ENCODE measurements at places on chromosomes 2 and 18.

GRCh38 chr2:105138643-105139042 lies 100.8 kb downstream of the MRPS9 start:
- ATAC-seq: no peak

DNA sequence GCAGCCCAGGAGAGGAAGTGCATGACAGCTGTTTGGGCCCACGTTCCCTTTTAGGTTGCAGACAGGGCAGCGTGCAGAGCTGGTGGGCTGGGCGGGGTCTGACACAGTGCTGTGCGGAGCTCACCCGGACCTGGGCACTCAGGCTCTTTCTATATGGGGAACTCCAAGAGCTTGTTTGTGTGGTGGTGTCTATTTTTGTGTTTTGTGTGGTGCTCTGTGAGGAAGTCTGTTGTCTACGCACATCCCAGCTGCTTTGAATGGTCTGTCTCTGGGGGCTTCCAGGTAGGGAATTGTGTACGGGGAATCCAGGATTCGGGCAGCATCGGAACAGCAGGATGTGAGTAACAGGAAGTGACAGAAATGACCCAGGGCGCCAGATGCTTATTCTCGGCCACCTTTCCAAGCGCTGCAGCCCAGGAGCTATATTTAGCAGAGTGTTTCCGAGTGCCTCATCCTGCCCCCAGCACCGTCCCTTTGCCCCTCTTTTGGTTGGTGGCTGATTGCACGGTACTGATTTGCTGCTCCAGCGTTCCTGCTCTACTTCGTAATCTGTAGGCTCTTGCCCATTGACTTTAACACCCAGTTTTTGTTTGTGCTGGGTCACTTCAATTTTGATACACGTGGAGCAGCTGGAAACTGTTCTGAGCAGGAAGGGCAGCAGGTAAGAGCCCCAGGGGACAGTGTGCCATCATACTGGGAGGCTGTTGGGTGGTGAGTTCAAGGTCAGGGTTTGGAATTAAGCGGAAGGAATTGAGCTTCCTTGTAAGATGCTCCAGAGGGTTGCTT lies 64.7 kb downstream of the DGKD start:
- ATAC-seq: no peak

DNA sequence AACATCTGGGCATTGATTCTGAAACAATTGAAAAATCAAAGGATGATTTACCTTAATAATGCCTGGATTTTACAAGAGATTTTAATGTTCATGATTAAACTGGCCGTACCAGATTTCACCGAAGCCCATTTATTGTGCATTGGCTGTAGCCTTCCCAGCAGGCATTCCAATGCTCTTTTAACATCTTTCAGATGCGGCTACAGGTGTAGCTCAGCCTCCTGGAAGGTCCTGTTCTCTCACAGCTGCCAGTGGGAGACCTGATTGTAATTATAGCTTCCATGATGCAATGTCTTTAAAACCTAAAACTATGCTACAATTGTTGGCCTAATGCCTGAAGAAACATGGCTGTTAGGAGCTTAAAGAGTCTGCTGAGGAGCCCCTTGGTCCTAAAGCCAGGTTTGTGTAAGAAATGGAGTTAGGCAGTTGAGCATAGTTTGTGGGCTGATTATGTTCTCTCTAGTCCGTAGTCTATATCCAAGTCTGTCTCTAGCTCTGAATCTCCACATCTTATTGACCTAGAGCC lies 147.4 kb downstream of the CERS6 start:
- no peak for ATAC-seq

DNA sequence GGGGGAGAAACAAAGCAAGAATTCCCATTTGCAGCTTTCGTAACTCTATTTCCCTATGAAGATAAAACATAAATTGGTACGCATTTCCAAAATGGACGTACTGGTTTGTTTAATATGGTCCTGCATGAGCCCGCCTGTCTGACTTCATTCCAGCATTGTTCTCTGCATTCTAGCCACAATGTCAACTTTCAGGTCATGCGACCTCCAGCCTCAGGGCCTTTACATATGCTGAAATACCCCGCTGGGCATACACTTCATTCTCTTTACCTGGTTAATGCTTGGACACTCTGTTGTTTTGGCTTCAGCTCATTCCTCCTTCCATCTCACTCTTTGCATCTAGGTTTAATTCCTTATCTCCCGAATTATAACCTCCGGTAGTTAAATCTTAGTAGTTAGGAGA lies 103.7 kb upstream of the DNMT3A start:
- ATAC-seq: no peak

DNA sequence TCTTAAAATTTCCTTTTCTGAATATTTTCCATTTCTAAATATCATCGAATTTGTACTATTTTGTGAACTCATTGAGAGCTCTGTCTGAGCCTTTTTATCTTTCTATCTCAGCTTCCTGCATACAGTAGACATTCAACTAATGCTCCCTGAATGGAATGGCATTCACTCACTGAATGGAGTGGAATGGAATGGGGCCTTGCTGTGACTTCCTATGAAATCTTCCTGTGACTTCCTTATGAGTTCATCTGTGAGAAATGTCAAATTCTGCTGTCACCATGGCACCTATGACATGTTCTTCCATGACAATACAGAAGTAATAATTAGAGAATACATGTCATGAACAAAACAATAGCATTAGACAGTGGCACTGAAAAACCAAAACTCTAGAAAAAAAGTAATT lies 199.6 kb downstream of the NR4A2 start:
- no peak for ATAC-seq

- peak; percentile 56 for ATAC-seq
Observed at GRCh38 chr2:132670496-132671150, 618 bp upstream of the LYPD1 start.

DNA sequence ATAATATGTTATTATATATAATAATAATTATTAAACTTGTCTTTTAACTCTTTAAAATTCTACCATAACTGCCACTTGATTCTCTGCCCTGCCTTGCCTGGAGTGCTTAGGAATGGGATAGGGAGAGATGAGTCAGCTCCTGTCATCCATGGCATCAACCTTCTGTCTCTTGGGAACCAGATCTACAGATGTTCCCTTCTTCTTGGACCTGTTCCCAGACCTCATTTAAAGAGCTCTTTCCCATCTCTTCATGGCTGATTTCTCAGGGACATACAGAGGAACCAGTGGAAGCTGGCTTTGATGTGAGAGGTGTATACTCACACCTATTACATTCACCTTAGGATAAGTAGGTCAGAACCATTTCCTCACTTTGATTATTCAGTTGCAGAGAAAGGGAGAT lies 155.3 kb upstream of the MYO3B start:
- ATAC-seq: no peak

- no peak for ATAC-seq
Observed at GRCh38 chr2:214057986-214058385, 352.9 kb upstream of the VWC2L start.

GRCh38 chr2:207202645-207203044 lies 36.9 kb upstream of the KLF7 start:
- ATAC-seq: no peak

GRCh38 chr2:240561325-240561971 lies 1.3 kb downstream of the DUSP28 start:
- ATAC-seq: peak; percentile 3

DNA sequence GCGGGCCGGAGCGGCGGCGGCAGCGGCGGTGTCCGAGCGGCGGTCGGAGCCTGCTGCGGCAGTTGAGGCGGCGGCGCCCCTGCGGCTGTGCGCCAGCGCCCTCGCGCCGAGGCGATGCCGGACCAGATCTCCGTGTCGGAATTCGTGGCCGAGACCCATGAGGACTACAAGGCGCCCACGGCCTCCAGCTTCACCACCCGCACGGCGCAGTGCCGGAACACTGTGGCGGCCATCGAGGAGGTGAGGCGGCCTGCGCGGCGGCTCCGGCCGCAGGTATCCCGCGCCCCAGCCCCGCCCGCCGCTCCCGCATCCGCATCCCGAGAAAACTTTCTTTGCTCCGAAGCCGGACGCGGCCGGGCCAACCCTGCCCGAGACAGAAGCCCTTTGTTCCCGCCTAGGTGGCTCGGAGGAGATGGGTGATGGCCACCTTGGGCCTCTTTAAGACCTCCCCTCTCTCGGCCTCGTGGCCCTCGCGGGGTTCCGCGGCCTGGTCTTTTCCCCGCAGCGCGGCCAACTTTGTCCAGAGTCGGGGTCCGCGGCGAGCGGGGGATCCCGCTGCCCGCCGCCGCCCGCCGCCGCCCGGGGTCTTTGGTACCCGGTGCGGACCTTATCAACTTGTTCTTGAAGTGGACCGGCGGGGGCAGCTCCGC lies 504 bp downstream of the ASAP2 start:
- peak; percentile 26 for ATAC-seq

- no peak for ATAC-seq
Observed at GRCh38 chr2:30577151-30577550, 130.1 kb downstream of the LCLAT1 start.

GRCh38 chr2:234564699-234565098 lies 67.8 kb upstream of the ARL4C start:
- peak; percentile 45 for ATAC-seq

GRCh38 chr2:201858281-201859184 lies 52.2 kb downstream of the CDK15 start:
- peak; percentile 92 for ATAC-seq

DNA sequence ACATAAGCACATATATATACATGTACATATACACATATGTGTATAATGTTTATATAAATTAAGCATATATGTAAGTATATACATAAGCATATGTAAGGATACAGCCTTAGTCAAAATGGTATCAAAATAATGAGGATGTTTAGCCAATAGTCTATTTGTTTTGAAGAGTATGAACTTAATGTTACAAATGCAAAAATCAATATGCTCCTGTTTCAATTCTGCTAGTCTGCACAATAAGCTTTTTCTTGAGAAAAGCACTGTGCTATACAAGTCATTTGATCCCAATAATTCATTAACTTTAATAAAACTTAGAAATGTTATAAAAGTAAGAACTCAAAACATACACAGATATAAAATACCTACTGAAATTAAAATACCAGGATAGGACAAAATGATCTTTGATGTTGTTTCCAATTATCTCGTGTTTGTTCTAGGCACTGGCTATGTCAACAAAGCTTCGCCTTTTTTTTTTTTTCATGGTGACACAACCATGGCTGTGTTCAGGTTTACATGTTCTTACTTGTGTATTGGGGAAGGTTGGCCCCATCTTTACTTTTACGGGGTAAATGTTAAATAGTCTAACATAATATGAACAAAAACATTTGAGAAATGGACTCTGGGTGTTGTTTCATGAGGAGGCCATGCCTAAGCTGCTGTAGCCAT lies 271.1 kb upstream of the CDH19 start:
- peak; percentile 36 for ATAC-seq

GRCh38 chr2:25491966-25492532 lies 150.3 kb upstream of the DNMT3A start:
- ATAC-seq: no peak

DNA sequence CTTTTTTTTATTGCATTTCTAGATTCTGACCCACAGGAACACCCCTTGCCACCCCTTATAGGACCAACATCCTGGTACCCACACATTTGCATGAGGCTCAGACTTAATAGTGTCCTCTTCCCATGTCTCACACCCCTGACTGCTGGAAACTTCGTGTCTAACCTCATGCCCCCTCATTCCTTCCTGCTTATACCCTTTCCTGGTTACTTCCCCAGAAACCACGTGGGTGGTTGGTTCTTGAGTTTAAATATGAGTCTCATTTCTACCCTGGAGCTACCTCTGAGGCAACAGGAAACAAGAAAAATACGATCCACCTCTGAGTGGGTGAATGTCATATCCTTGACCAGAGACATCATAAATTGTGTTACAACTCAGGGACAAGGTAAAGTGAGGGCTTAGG lies 1.6 kb downstream of the TNP1 start:
- no peak for ATAC-seq

GRCh38 chr18:23003289-23003688 lies 70.2 kb downstream of the RBBP8 start:
- no peak for ATAC-seq

DNA sequence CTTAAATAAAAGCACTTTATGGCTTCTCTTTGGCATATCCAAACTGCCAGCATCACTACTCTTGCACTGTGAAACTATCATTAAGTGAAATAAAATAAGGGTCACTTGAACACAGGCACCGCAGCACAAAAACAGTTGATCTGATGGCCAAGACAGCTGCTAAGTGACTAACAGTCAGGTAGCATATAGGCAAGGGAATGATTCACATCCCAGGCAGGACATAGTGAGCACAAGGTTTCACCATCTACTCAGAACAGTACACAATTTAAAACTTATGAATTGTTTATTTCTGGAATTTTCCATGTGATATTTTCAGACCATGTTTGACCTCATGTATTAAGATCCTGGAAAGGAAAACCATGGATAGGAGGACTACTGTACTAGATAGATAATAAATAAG lies 214.2 kb downstream of the MREG start:
- no peak for ATAC-seq

DNA sequence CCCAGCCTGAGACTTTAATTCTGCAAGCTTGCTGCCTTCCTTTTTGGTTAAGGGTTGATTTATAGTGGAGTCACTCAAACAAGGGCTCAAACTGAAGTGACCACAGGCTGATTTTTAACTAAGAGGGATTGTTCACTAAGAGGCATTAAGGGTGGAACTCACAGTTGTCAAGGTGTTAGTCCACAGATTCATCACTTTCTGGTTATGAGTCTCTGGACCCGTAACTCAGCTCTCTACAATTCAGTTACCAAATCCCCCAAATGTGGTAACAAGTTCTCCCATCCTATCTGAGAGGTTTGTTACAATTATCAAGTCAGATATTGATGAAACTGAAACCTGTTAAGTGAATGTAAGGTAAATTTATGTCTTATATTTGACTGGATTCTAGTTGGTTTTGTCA lies 185.9 kb upstream of the KLHL14 start:
- no peak for ATAC-seq

DNA sequence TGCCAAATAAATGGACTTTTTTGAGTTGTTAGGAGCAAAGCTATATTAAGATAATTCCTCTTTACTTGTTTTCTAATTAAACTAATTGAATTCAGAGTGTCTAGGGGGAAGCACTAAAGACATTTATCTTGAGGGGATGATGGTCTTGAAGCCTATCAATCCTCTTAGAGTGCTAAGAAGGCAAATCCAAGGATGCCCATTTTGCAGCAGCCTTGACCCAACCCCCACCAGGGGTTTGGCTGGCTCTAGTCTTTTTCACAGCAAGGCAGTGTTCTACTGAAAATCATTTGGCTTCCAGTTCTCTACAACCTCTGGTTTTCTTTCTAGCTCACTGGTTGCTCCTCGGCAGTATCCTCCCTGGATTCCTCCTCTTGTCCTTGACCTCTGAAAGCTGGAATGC lies 6.5 kb upstream of the RAX start:
- ATAC-seq: no peak

GRCh38 chr2:3539836-3540235 lies 18.3 kb downstream of the RNASEH1 start:
- no peak for ATAC-seq
